ENCODE measurements at places on chromosomes 1 and 21. TPM values are rescaled to one million over a fixed set of nuclear protein-coding genes. Genes with fewer than 3 reads are reported as not detected.

DNA sequence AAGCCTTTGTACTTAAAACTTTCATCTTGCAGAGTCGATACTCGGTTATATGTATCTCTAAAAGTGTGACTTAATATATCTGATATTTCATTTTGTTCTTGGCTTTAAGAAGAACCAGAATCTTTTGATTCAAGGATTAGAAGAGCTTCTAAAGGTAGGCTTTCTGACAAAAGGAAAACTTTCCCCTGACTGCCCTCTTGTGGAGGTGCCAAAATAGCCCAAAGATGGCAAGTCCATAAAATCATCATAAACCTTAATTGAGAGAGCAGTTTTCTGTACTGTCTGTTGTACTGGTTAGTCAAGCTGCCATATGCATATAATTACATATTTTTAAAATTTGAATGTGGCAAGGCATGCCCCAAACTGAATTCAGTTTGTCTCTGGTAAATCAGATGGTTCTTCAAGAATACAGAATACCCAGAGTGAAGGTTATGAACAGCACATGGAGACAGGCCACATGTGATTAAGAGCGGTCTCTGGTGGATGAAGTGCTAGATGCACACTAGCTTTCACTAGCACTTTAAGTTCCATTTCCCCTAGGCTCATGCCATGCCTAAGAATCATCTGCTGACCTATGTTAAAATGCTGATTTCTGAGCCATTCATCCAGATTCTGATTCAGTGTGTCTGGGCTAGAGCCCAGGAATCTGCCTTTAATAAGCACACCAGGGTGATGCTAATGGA, 27.7 kb upstream of the ELAVL4 start:
- no peak for DNase-seq

DNA sequence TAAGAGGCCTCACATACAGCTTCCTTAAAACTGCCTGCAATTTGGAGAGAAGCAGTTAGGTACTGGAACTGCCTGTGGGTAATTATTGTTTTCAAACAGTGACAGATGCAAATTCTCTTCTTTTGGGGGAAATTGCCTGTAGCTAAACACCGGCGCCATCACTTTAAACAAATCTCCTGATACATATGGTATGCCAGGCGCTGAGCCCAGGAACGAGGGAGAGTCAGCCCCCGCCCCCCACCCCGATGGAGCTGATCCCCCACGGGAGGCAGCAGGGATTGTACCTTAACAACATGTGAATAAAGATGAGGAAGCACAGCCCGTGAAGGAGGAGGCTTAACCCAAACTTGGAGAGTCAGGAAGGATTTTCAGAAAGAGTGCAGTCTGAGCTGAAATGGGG, 7.1 kb downstream of the TMEM51 start:
- no peak for DNase-seq

- no peak for DNase-seq
Observed at GRCh38 chr1:66947267-66947666, 22.5 kb downstream of the MIER1 start.

Gene EDARADD
- 1.2 TPM for total RNA-seq
